Hypothalamus (tissue), 51 donors: ENCODE measurements at places on chromosomes 7 and 10.

DNA sequence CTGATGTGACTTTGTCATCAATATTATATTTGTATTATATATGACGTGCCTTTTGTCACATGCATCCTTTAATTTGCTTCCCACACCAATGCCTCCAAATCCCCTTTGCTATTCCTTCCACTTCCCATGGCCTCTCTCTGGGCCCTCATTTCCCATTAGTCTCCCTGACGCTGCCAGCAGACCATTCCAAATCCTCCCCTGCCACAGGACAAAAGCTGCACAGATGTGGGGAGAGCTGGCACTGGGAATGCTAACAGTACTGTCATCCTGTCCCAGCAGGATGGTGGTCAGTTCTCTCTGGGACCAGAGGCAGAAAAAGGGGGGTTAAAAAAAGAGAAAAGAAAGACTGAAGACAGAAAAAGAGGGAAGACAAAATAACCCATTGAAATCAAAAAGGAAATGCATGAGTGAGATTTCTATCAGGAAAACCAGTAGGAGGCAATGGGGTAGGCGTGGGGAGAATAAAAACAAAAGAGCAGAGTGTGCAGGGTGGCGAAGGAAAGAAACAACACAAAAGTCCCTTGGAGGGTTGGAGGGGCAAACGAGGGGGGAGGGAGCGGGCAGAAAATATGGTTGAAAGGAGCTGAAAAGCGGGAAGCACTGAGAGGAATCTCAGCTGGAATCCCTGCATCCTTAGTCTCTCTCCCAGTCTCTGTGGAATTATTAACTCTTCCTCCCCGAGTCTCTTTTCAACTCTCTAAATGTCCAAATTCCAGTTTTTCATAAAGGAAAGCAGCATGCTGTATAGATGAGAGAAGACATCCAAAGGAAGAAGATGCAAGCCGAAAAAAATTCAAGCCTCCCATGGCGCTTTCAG, 59.2 kb upstream of the PTN start:
- no peak for DNase-seq

DNA sequence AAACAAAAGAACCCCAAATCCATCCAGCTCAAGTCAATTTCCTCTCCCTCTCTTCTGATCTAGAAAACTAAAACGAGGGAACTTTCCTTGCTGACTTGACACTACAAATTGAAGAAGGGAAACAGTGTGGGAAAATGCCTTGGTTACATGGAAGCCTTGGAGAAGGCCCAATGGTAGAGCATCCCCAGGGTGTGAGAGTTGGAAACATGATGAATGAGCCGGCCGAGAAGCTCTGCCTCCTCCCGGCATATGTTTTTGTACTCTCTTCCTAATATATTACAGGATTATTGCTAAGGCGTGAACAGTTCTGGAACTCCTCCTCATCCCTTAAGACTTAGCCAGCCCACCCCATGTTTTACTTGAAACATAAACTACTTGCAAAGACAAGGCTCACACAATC, 618.2 kb upstream of the MGMT start:
- no peak for DNase-seq

DNA sequence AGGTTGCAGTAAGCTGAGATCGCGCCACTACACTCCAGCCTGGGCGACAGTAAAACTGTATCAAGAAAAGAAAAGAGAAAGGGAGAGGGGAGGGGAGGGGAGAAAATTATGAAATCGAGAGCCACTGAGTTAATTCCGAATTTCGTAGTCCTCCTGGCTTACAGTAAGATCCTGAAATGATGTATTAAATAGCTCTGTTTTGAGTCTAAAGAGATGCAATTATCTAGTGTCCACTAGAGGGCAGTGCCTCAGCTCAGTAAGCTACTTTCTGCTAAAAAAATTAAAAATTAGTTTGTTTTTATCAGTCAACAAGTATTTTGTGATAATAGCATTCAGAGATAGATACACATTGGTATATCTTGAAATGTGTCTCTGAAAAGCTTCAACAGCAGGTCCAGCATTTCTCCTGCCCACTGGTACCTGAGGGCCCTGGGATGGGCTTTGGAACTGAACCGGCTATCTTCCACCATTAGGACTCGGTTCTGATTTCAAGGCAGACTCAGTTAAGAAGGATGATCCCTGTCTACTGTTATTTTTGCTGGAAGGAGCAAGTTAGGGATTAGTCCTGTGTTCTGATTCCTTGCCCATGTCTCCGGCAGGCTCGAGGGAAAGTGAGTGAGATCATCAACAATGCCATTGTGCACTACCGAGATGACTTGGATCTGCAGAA, 19.5 kb downstream of the TSPAN33 start:
- DNase-seq = no peak

DNA sequence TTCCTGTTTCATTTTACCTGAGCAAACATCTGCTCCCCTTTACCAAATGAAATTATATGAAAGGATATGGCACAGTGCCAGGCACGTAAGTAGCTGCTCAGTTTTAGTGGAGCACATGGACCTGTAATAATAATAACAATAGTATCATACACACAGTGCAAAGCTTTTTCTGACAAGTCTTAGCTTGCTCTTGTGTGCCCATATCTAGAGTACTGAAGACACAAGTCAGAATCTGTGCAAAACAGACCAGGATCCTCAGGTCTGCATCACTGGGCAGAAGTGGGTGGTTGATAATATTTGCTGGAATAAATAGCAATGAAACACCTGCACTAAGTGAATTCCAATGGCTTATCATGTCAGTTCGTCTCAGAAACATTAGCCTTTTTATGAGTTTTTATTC, 85.5 kb upstream of the DKK1 start:
- DNase-seq = no peak

- no peak for DNase-seq
Observed at GRCh38 chr10:6721480-6721879, 141.4 kb upstream of the PRKCQ start.

GRCh38 chr10:63630931-63631680, 109.9 kb downstream of the REEP3 start:
- DNase-seq = no peak

- no peak for DNase-seq
Observed at GRCh38 chr10:47224546-47225218, 75.3 kb upstream of the GDF10 start.
